ENCODE measurements at places on chromosomes 5 and 9.

GRCh38 chr5:167578977-167579692, 712.3 kb upstream of the WWC1 start:
- no peak for DNase-seq

DNA sequence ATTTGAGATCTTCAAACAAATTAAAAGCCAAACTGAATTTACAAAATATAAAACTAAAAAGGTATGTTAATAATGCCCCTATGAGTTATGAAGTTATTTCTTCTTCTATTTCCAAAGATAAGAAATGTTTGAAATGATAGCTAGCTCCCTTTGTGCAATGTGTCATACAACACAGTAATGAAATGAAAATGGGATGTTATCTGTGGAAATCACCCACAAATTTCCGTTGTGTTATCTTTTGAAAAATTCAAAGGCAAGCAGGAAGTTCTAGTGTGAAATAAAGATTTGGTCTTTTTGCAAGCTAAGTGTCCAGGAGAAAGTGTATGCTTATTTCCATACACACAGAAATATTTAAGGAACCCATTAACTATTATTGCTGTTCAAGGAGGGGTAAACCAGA, 375.3 kb upstream of the PRR16 start:
- DNase-seq, result no peak

DNA sequence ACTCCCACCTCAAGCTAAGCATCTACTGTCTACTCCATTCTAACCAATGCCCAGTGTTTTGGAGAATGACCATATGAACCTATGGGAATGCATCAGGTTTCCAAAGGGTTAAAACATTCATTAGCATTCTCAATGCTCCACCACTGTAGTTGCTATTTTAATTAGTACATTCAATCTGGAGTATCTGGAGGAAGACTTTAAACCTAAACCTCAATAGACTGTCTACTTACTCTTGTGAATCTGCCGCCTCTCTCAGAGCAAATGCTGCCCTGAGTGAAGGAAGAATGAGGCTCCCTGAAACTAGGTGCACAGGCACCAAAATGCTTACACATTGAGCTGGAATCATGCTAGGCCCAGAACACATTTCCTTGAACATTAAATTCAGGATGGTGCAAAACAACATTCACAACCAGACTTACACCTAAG, 2.0 kb downstream of the ENC1 start:
- no peak for DNase-seq

DNA sequence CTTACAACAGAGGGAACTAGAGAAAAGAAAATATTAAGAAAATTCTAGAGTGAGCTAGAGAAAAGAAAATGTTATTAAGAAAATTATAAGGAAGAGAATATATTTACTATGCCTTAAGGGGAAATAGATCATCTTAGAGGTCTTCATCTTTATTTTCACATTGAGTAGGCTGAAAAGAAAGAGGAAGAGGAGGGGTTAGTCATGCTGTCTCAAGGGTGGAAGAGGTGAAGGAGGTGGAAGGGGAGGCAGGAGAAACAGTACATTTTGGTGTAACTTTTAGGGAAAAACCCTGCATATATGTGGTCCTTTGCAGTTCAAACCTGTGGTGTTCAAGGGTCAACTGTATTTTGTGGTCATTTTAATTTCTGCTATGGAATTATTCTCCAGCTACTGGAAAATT, 46.6 kb downstream of the PPIP5K2 start:
- no peak for DNase-seq

DNA sequence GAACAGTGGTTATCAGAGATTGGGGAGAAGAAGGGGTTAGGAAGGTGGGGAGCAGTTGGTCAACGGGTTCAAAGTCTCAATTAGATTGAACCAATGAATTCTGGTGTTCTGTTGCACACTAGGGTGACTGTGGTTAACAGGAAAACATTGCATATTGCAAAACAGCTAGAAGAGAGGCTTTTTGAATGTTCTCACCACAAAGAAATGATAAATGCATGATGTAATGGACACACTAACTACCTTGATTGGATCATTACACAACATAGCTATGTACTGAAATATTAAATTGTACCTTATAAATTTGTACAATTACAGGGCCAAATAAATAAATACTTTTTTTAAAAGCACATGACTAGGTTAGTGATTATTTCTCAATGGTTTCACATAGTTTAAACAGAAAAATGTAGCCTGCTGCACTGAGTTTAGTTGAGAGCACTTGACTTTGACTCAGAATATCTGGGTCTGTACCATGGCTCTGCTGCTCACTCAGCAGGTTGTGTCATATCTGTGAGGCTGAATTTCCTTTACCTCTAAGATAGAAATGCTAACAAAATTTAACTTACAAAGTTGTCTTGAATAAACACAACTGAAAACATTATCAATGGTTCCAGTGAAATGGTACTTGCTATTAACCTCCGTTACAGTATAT, 30.4 kb downstream of the NUDT12 start:
- DNase-seq, result no peak

DNA sequence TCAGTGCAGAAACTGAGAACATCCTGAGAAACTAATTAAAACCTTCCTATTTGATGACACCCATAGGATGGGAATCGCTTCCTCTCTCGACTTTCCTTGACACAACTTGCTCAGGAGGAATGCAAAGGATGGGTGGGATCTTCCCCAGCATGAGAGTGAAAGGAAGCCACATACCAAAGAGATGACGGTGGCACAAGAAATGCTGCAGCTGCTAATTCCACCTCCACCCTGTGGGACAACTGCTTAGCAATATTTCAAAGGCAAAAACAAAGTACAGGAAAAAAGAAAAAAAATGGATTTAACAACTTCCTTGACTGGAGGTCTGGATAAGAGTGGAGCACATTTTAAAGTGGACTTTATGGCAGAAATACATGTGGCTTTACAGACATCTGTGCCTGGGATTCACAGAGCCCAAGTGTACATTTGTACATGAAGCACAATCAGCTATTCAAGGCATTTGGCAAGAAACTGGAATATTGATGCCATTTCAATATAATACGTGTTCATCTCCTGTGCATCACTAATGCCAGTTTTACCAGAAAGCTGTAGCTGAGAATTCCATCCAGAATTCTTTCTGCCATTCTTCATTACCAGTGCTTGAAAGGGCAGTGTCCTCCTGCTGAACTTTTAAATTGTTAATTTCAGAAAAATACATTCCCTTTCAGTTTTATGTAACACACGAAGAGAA, 359.2 kb upstream of the ACTBL2 start:
- no peak for DNase-seq

Data from CD4-positive, alpha-beta T cell treated with Interleukin-2 at 100 ng/mL for 4 hours (primary cell).